Stimulated activated CD8-positive, alpha-beta memory T cell treated with anti-CD3 and anti-CD28 coated beads, Interleukin-4, amount 100 ng/mL, for 1 hour (primary cell): ENCODE measurements at places on chromosomes 13 and 19.

GRCh38 chr19:31139871-31140505, 209.2 kb downstream of the TSHZ3 start:
- DNase-seq = no peak

- DNase-seq = no peak
Observed at GRCh38 chr19:40709817-40710216, 6.9 kb downstream of the COQ8B start.

DNA sequence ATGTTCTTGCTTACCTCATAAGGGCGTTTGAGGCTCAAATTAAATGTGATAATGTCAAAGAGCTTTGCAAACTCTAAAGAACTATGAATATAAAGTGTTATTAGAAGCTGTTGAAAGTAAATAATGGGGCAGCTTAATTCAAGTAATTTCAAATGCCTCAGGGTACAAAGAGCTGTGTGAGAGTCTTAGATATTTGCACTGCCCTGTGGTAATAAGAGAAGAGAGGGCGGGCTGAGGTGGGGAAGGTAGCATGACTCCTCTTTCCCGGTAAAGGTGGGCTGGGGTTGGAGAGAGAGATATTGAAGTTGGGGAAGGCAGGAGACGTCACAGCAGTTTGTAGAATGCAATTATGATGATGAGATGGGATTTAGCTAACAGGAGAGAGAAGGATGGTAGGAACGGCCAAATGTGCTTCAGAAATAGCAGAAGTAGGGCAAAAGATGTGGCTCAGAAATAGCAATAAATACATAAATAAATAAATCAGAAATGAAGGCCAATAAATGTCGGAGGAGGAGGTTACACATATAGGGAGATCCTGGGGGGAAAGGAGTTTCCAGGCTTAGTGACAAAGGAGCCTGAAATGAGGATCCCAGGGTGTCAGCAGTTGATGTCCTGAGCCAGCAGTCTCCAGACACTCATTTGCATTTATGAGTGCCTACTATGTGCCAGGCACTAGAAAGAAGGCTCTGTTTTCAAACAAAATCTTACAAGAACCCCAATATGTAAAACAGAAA, 35.7 kb upstream of the RCBTB2 start:
- DNase-seq = no peak

DNA sequence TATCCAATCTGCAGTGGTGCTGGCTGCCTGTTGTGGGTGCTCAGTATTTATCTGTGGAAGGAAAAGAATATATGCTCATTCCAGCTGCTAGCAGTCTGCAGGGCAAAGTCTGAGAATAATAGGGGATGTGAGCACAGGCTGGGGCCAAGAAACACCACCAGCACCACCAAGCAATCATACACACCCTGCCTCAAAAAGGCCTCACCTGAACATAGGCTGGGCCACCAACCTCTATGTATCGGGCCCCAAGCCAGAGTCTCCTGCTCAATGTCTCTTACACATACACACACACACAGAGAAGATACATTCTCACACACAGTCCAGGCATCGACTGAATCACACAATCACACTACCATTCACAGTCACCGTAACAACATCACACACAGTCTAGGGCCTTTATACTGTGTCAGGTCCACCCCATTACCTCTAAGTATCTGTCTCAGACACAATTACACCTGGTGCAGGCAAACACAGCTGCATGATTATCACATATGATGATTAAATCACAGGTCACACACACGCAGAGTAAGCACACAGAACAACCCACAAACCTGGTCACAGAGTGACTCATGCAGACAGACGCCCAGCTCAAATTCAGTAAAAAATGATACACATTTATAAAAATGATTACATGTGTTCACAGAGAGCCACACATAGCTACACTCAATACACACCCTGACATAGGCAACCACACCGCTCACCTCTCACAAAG, 1.3 kb upstream of the ZSCAN22 start:
- no peak for DNase-seq

DNA sequence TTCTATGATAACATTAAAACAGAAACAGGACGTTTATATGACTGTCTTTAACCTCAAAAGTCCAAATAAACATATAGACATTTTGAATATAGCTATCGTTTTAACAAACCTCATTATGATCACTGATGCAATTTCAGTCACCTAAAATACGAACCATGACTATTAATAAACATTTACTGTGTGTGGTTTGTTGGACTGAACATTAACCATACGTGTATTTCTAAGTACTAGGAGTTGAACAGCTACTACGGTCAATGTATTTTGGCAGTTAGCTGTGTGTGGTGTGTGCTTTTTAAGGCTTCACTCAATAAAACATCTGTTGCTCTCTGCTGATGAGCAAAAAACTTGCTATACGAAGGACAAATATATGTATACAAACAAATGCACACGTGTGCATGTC, 281.4 kb downstream of the ABCC4 start:
- DNase-seq = no peak
